Naive thymus-derived CD4-positive, alpha-beta T cell (primary cell): ENCODE measurements at places on chromosomes 7 and 10. TPM values are rescaled to one million over a fixed set of nuclear protein-coding genes. Genes with fewer than 3 reads are reported as not detected.

The C10orf105 gene
- polyA plus RNA-seq, result not detected

The TRIM50 gene
- polyA plus RNA-seq, result not detected

The CNPY1 gene
- not detected for polyA plus RNA-seq

The ACSM6 gene
- not detected for polyA plus RNA-seq

The ARHGAP12 gene
- polyA plus RNA-seq, result 10.5 TPM
